A549 treated with GW870086 at 1 μM for 4 hours (cell line): ENCODE measurements at places on chromosomes 5 and 9. TPM values are rescaled to one million over a fixed set of nuclear protein-coding genes. Genes with fewer than 3 reads are reported as not detected.

Gene FRMD3
- 4.8 to 7.6 TPM (median 6.2 TPM) in 5 replicates for total RNA-seq

Gene SH3GLB2
- 33.8 to 53.5 TPM (median 49.7 TPM) in 5 replicates for total RNA-seq

Gene CDH18
- not detected in 5 replicates for total RNA-seq

Gene NR2F1-AS1
- total RNA-seq: 3.2 to 5.2 TPM (median 4.3 TPM) in 5 replicates

Gene MACIR
- total RNA-seq: 18.3 to 19.5 TPM (median 18.8 TPM) in 5 replicates

Gene FOXD4L5
- not detected in 5 replicates for total RNA-seq

Gene IDNK
- 5.2 to 9.1 TPM (median 5.8 TPM) in 5 replicates for total RNA-seq

Gene HTR1A
- not detected in 5 replicates for total RNA-seq

Gene GARNL3
- 1.5 to 3.7 TPM (median 2.9 TPM) in 5 replicates for total RNA-seq

Gene SLC36A3
- not detected in 5 replicates for total RNA-seq

Gene ECM2
- total RNA-seq: 0.06 to 0.18 TPM (median 0.10 TPM) in 5 replicates

Gene TMEM215
- total RNA-seq: 0.03 TPM in 2 of 5 replicates, not detected in the others

Gene NR5A1
- total RNA-seq: 0.06 to 0.13 TPM (median 0.10 TPM) in 4 of 5 replicates, not detected in the other

Gene GFI1B
- not detected in 5 replicates for total RNA-seq

Gene ADAMTS6
- total RNA-seq: 0.03 to 0.16 TPM (median 0.06 TPM) in 5 replicates

Gene IFNA13
- not detected in 5 replicates for total RNA-seq

Gene GABRA6
- not detected in 5 replicates for total RNA-seq

Gene ZNF189
- 6.3 to 8.8 TPM (median 7.2 TPM) in 5 replicates for total RNA-seq

Gene PPIP5K2
- total RNA-seq: 15.3 to 22.8 TPM (median 22.5 TPM) in 5 replicates

Gene ANGPTL2
- total RNA-seq: not detected in 5 replicates

Gene IL3
- total RNA-seq: not detected in 5 replicates

Gene SARDH
- total RNA-seq: 0.05 to 0.14 TPM (median 0.06 TPM) in 3 of 5 replicates, not detected in the others

Gene GOLGA1
- 10.1 to 10.9 TPM (median 10.4 TPM) in 5 replicates for total RNA-seq

Gene ZBTB26
- total RNA-seq: 1.1 to 2.4 TPM (median 2.0 TPM) in 5 replicates

Gene TMEFF1
- total RNA-seq: 1.0 to 1.3 TPM (median 1.1 TPM) in 5 replicates

Gene URM1
- 67.0 to 85.2 TPM (median 83.9 TPM) in 5 replicates for total RNA-seq

Gene LMBRD2
- total RNA-seq: 0.75 to 2.3 TPM (median 1.3 TPM) in 5 replicates

Gene ANKRD18A
- 5.6 to 13.3 TPM (median 9.8 TPM) in 5 replicates for total RNA-seq

Gene CD72
- 0.06 to 0.31 TPM (median 0.14 TPM) in 4 of 5 replicates, not detected in the other for total RNA-seq

Gene DDX4
- total RNA-seq: not detected in 5 replicates

Gene IL4
- not detected in 5 replicates for total RNA-seq

Gene CARD9
- total RNA-seq: 0.82 to 1.9 TPM (median 1.2 TPM) in 5 replicates

Gene EIF4E1B
- not detected in 5 replicates for total RNA-seq

Gene SCAMP1
- 14.3 to 25.6 TPM (median 24.3 TPM) in 5 replicates for total RNA-seq

Gene CARTPT
- not detected in 5 replicates for total RNA-seq

Gene SH3TC2
- total RNA-seq: 0.38 to 0.73 TPM (median 0.62 TPM) in 5 replicates

Gene EDIL3
- 0.10 to 0.65 TPM (median 0.22 TPM) in 5 replicates for total RNA-seq

Gene SOX30
- 0.07 to 0.10 TPM in 2 of 5 replicates, not detected in the others for total RNA-seq

Gene AJM1
- total RNA-seq: 4.0 to 4.7 TPM (median 4.2 TPM) in 5 replicates

Gene SV2C
- 0.03 TPM in 1 of 5 replicates, not detected in the others for total RNA-seq

Gene ADRB2
- 0.47 to 0.89 TPM (median 0.70 TPM) in 5 replicates for total RNA-seq

Gene LCN10
- total RNA-seq: not detected in 5 replicates

Gene SPEF2
- 1.7 to 2.4 TPM (median 1.9 TPM) in 5 replicates for total RNA-seq

Gene PLAC8L1
- 0.26 TPM in 1 of 5 replicates, not detected in the others for total RNA-seq

Gene PCDHB3
- 0.05 TPM in 1 of 5 replicates, not detected in the others for total RNA-seq

Gene HMGCS1
- total RNA-seq: 56.3 to 63.7 TPM (median 61.4 TPM) in 5 replicates

Gene IFNE
- 1.1 to 1.7 TPM (median 1.4 TPM) in 5 replicates for total RNA-seq

Gene NMUR2
- 0.08 to 0.13 TPM in 2 of 5 replicates, not detected in the others for total RNA-seq
